Dermis blood vessel endothelial cell (primary cell): ENCODE measurements at places on chromosomes 2 and 18. TPM values are rescaled to one million over a fixed set of nuclear protein-coding genes. Genes with fewer than 3 reads are reported as not detected.

Gene ANKRD30BL
- total RNA-seq, result not detected in 2 replicates

Gene DAPL1
- not detected in 2 replicates for total RNA-seq

Gene DPYSL5
- not detected in 2 replicates for total RNA-seq

Gene CAPN13
- total RNA-seq, result not detected in 2 replicates

Gene EFHD1
- total RNA-seq, result 0.14 and 0.17 TPM in 2 replicates

Gene CHRND
- not detected in 2 replicates for total RNA-seq

Gene TNS1
- total RNA-seq, result 45.8 and 65.6 TPM in 2 replicates

Gene DSG1
- total RNA-seq, result not detected in 2 replicates

Gene NTSR2
- not detected in 2 replicates for total RNA-seq

Gene FAM136A
- 19.2 and 40.9 TPM in 2 replicates for total RNA-seq

Gene OLA1
- 85.6 and 139 TPM in 2 replicates for total RNA-seq

Gene IL1F10
- total RNA-seq, result not detected in 2 replicates

Gene FRZB
- 0.37 and 0.68 TPM in 2 replicates for total RNA-seq

Gene MSH6
- 50.7 and 53.0 TPM in 2 replicates for total RNA-seq

Gene ZNF804A
- 0.05 TPM in 1 of 2 replicates, not detected in the other for total RNA-seq

Gene DSG4
- not detected in 2 replicates for total RNA-seq

Gene STAT4
- 0.51 and 1.6 TPM in 2 replicates for total RNA-seq

Gene IL36B
- not detected in 2 replicates for total RNA-seq

Gene LCT
- under 0.01 TPM in 1 of 2 replicates, not detected in the other for total RNA-seq

Gene SLC9A4
- not detected in 2 replicates for total RNA-seq
